ENCODE measurements at places on chromosomes 11 and 22.

- DNase-seq, result peak; percentile 38
These were observed 15.8 kb upstream of the SIK2 start for GRCh38 chr11:111586388-111586831.

DNA sequence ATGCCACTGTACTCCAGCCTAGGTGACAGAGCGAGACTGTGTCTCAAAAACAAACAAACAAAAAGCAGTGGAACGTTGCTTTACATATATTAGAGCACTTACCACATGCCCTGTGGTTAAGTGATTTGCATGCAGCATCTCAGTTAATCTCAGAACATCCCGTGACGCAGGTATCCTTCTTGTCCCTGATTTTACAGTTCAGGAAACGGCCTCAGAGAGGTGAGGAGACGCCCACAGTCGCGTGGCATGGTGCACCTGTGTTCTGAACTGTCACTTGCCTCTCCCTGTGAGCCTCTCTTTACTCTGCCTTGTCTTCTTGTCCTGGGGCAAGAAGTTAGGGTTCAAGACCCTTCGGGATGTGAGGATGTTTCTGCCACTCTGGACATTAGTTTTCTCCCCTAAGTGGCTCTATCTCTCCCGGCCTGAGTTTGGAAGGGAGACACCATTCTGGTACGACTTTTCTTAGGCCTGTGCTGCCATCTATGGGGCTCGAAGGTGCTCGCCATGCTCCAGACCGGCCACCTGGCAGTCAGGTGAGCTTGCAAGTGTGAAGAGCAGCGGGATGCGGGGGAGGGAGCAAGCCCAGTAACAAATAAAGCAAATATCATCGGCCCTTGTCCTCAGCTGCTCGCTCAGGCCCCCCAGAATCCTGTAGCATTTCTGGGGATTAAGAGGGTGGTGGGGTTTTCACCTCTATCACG is 25.6 kb downstream of the YWHAH start:
- peak; percentile 60 for DNase-seq

DNA sequence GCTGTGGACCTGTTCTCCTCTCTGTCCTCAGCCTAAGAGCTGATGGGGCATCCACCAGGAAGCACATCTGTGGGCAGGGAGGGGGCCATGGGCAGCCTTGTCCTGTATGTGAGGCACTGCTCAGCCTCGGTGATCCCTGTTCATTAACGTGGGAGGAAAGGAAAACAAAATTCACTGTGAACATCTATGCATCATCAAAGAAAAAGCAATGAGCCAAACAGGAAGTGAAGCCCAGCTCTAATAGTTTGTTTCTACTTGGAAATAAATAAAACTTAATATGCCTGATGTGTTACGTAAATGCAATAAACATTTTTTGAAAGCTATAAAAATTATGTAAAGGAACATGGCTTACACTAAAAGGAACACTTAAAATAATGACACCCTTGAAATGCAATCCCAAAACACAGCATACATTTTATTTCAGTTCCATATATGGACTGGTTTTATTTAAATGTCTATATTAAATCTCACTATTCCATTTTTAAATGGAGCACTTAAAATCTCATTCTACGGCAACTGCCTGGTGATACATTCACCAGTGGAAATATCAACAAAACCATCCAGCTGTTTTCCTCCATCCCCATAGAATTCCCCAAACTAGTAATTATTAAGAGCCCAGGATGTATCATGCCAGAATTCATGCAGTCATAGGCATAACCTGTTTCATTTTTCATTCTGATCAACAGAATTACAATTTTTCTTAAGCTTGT is 78.3 kb downstream of the ZNF280B start:
- DNase-seq, result no peak

DNA sequence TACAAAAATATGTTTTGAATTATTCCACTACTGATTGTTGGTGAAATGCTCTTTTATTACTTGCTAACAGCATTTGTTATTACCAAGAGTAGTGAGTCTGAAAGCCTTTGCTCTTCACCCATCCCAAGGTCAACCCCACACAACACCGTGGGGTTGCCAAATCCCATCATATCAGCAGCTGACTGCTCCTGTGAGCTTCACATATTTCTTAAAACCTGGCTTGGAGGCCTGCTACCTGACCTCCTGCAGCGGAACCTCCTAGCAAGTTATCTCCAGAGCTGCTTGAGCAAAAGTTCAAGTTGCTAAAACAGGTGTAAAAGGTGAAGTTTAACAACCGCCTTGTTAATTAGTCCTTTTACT is 20.1 kb upstream of the EIF3M start:
- no peak for DNase-seq

DNA sequence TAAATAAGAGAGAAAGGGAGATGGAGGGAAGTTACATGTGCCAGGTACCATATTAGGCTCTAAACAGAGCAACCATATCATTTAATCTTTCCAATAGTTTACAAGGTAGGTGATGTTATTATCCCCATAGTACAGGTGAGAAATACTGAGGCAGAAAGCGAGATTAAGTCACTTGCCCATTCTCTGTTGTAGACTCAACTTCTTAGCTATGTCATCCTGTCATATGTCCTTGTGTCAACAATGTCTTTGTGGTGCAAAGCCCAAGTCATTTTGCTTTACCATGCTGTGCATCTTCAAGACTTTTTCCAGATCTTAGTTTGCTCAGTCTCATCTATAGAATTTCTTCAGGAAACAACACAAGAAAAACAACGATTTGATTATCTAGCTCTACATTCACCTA is 205.0 kb upstream of the E2F8 start:
- DNase-seq, result no peak

- DNase-seq, result no peak
These were observed 2.0 kb downstream of the PLXNB2 start for GRCh38 chr22:50305393-50305922.

GRCh38 chr11:2991452-2992233 is 486 bp downstream of the NAP1L4 start:
- no peak for DNase-seq

GRCh38 chr22:39478441-39478850 is 21.6 kb downstream of the MGAT3 start:
- DNase-seq, result no peak

- DNase-seq, result no peak
These were observed 1329.0 kb downstream of the LRRC4C start for GRCh38 chr11:40130427-40130826.

DNA sequence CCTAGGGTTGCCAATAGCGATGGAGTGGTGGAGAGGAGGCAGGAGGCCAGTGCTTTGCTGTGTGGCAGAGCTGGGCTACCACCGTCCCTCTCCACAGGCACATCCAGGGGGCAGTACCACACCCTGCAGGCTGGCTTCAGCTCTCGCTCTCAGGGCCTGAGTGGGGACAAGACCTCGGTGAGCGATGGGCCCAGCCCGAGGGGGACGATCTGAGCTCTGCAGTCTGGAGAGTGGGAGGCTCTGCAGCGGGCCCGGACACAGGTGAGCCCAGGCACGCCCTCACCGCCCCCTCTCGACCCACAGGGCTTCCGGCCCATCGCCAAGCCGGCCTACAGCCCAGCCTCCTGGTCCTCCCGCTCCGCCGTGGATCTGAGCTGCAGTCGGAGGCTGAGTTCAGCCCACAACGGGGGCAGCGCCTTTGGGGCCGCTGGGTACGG is 2.5 kb downstream of the PKP3 start:
- no peak for DNase-seq

DNA sequence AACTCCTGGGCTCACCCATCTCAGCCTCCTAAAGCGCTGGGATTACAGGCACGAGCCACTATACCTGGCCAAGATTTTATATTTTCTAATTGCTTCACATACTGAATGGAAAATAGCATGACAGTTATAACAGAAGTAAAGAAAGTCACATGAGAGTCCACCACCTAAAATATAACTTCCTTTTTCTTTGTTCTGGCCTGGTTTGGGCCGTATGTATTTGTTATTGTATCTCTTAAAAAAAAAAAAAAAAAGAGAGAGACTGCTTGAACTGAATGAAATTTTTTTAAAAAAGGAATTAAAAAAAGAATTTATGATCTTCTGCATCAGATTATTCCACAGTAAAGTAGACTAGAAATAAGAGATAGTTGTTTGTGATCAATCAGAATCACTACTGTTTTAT is 86.0 kb upstream of the GRIK4 start:
- no peak for DNase-seq

DNA sequence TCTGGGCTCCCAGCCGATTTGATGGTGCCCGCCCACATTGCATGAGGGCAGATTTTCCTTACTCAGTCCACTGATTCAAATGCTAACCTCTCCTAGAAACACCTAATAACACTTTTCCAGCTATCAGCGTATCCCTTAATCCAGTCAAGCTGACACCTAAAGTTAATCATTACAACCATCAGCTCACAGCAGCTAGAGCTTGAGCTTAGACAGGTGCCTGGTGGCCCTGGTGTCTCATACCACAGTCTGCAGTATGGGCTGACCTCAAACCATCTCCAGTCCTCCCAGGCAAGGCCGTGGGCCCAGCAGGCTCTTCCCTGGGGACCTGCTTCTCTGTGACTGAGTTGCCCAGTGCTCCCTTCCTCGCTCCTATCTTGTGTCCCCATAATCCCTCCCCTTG is 174.4 kb upstream of the NECTIN1 start:
- DNase-seq, result no peak

GRCh38 chr22:22927888-22928665 is 40.5 kb downstream of the IGLL5 start:
- no peak for DNase-seq
